Fibroblast of skin of left biceps (primary cell): ENCODE measurements at places on chromosomes 6 and 20.

DNA sequence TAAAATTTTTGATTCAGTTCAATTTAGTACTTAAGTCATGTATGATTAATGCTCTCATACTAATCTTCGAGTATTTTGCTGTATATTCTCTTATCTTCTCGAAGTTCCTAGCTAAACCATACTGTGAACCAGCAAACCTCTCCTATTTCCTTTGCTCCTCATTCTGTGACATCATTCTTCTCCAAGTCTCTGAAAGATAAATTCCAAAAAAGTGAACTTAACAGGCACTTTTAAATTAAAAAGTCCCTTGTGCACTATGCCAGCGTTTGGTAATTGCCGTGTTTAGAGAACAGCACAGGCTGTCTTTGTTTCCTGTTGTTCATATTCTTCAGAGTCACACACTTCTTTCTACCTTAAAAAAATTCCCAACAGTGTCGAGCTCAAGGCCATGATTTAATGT lies 188.4 kb upstream of the PHACTR1 start:
- no peak for DNase-seq

GRCh38 chr6:127634178-127634577 lies 57.2 kb downstream of the C6orf58 start:
- DNase-seq = no peak

- DNase-seq = no peak
Measured at GRCh38 chr20:61804752-61805295, 260.9 kb downstream of the TAF4 start.

GRCh38 chr6:51992876-51993275 lies 94.5 kb downstream of the PKHD1 start:
- DNase-seq = no peak

DNA sequence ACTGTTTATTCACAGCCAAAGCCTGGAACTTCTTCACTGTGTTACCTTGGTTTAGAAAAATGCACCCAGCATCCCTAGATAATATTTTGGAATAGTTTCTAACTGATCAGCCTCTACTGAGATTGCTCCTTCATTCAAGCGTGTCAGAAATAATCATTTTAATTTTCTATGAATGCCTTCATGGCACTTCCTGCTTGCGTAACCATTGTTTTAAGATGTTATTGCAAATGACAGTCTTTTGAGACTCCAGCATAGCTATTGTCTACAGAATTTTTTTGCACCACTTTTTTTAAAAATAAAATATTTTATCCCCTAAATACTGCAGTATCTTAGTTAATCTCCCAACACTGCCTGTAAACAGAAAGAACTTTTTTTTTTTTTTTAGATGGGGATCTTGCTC lies 213.1 kb downstream of the PHACTR1 start:
- no peak for DNase-seq

- no peak for DNase-seq
Measured at GRCh38 chr6:130724089-130724488, 103.1 kb upstream of the SMLR1 start.

DNA sequence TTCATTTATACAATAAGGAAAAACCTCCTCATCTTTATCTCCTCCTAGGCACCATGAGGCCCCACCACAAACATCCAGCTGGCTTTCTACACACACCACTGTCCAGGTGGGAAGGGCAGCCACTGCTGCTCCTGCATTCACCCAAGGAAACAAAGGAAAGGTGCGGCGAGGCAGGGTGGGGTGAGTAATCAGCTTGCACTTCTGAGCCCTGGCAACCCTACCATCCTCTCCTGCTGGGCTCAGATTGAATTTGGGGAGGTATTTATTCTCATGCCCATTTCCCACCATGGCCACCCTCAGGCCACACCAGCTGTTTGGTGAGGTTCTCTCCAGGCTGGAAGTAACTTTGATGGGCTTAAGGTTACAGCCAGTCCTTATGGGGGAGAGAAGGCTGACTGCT lies 31.2 kb upstream of the SPDEF start:
- DNase-seq = no peak

DNA sequence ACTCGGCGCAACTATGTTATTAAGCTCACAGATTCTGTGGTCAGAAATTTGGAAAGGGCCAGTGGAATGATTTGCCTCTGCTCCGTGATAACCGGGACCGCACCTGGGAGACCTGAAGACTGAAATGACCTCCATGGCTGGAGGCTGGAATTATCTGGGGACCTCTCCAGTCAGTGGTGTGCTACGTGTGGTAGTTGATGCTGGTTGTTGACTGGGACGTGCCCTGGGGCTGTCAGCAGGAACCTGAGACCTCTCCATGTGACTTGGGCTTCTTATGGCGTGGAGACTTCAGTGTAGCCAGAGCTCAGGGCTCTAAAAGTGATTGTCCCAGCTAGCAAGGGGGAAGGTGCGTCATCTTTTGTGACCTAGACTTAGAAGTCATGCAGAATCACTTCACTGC lies 50.3 kb downstream of the CHMP4B start:
- DNase-seq = no peak

DNA sequence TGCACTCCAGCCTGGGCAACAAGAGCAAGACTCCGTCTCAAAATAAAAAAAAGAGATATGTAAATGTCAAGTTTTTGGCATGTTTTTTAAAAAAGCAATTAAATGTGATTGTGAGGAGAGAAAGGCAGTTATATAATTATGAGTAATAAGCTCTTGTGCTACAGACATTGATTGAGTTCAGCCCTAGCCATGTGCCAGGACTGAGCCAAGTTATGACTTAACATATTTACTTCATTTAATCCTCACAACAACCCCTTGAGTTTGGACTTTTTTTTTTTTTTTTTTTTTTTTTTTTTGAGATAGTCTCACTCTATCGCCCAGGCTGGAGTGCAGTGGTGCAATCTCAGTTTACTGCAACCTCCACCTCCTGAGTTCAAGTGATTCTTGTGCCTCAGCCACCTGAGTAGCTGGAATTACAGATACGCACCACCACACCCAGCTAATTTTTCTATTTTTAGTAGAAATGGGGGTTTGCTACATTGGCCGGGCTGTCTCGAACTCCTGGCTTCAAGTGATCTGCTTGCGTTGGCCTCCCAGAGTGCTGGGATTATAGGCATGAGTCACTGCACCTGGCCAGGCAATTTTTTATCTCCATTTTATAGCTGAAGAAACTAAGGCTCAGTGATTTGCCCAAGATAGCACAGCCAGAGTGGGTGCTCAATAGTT lies 15.0 kb upstream of the CSE1L start:
- DNase-seq = no peak

DNA sequence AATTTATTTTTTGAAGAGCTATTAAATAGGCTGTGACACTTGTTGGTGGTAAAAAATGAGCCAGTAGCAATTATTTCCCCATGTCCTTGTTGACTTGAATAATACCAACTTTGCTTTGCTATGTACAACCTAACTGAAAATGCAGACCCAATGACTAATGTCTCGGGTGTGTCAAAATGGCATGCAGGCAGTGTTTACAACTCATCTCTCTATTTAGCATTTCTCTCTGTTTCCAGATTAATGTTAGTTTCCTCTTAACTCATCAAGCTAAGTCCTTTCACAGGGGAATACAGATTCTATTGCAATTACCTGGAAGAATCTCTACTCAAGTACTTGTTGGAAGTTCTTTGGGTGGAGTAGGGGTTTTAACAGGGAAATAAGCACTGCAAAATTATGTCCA lies 504.4 kb downstream of the BCKDHB start:
- no peak for DNase-seq

- no peak for DNase-seq
Measured at GRCh38 chr20:54172856-54173652, 732 bp downstream of the CYP24A1 start.

DNA sequence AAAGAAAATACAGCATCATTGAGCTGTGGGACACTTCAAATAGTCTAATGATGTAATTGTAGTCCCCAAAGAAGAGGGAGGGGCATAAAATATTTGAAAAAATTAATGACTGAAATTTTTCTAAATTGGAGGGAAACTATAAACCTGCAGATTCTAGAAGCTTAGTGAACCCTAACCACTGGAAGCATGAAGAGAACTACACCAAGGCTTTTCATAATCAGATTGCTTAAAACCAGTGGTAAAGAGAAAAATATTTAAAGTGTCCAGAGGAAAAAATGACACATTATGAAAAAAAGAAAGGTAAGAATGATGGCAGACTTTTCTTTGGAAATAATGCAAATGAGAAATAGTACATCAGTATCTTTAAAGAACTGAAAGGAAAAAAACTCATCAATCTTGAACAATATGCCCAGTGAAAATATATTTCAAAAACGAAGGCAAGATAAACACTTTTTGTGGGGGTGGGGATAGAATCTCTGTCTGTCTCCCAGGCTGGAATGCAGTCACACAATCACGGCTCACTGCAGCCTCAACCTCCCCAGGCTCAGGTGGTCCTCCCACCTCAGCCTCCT lies 31.3 kb downstream of the BICRAL start:
- DNase-seq = no peak

DNA sequence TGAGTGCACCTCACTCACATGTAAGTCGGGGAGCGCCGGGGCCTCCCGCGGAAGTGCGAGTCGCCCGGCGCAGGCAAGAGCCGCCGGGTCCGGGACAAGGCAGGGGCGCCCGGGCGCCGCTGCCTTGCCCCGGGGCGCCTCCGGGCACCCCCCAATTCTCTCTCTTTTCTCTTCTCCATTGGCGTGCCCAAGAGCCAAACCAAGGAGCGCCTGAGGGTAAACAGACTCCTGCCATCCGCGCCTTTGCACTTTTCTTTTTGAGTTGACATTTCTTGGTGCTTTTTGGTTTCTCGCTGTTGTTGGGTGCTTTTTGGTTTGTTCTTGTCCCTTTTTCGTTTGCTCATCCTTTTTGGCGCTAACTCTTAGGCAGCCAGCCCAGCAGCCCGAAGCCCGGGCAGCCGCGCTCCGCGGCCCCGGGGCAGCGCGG lies 36.8 kb downstream of the GNAS start:
- no peak for DNase-seq

- no peak for DNase-seq
Measured at GRCh38 chr20:9144643-9145042, 75.8 kb downstream of the PLCB4 start.

GRCh38 chr6:169371344-169372127 lies 117.9 kb upstream of the THBS2 start:
- DNase-seq = no peak

DNA sequence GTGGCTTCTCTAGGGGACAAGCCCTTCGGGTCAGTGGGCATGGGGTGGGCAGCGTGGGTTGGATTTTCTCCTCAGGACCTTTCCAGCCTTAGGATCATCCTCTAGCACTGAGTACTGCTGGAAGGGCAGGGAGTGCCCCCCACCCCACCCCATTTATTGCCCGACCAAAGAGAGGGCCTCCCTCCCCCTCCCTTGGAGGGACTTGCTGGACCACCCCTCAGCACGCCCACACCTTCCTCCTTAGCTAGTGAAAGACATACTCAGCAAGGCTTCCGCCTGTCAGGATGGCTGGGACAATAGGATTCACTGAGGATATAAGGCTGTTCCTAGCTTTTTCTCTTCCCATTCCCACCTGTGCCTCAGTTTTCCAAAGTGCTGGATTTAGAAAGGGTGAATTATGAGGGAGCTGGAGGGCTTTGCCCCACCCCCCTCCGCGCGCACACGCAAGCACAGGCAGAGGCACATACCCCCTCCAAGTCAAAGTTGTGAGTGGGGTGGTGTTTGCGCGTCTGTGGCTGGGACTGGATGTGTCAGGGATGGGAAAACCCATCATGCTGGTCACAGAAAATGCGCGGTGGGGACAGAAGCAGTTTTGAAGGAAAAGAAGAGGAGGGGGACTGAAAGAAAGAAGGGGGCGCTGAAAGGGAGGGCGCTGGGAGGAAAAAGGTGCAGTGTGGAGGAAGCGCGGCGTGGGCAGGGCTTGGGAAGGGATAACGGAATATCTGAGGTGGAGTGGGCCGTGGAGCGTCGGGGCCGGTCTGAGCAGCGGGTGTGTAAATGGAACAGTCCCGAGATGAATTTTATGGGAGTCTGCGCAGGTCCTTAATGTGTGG lies 693 bp upstream of the SLC29A1 start:
- DNase-seq = no peak

- no peak for DNase-seq
Measured at GRCh38 chr6:143936778-143937667, 71.0 kb downstream of the PLAGL1 start.

GRCh38 chr20:61299104-61299503 lies 47.0 kb downstream of the CDH4 start:
- no peak for DNase-seq

- no peak for DNase-seq
Measured at GRCh38 chr6:148758492-148758891, 11.7 kb downstream of the UST start.

GRCh38 chr6:27839626-27840475 lies 72.3 kb downstream of the OR2B2 start:
- DNase-seq = peak; percentile 62

DNA sequence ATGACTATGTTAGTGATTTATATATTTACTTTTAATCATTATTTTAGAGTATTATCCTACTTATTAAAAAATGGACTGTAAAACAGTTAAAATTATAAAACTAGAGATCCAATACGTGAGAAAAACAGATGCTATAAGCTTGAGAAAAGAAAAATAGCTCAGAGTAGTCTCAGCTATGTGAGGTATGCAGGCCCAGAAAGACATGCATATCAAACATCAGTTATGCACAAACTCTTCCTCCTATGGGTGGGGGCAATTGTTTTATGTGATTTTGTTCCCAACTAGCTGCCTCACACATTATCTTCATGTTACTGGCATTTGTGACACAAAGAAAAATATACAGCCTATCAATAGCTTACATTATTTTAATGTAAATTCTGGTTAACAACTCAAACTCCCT lies 28.8 kb downstream of the RARS2 start:
- no peak for DNase-seq

DNA sequence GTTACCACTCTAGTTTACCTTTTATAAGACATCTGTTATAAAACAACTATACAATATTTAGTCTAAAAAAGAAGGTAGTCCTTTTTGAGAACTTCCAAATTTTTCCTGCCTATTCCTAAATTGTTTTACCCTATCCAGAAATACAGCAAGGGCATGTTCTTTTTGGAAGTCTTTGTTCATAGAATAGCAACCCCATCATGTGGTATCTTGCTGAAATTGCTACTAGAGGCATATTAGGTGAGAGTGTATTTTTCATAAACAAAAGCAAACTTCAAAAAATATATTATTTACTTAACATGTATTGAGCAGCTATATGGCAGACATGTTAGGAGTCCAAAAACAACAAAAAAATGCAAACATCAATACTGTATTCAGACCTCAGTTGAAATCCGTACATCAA lies 371.8 kb upstream of the NRSN1 start:
- no peak for DNase-seq

DNA sequence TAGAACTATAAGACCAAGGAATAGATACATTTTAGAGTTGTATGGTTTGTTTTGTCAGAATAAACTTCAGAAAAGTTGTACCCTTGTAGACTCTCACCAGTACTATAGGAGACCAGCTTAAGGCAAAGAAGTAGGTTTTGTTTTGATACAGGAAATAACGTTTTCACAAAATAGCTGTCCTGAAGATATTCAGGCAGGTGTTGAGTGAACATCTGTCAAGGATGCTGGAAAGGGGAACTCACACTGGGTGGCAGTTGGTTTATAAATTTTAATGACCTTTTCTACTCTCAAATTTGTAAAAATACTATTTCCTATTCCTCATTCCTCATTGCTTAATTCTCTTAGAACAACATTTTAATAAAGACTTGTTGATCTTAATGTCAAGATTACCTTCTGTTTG lies 174.0 kb upstream of the MAN1A1 start:
- DNase-seq = no peak
